ENCODE measurements at places on chromosomes 4 and X.

- no peak for DNase-seq
These were observed 135.8 kb upstream of the NDST3 start for GRCh38 chr4:117898496-117898895.

GRCh38 chrX:53039236-53039635 lies 9.4 kb upstream of the GPR173 start:
- DNase-seq, result no peak

DNA sequence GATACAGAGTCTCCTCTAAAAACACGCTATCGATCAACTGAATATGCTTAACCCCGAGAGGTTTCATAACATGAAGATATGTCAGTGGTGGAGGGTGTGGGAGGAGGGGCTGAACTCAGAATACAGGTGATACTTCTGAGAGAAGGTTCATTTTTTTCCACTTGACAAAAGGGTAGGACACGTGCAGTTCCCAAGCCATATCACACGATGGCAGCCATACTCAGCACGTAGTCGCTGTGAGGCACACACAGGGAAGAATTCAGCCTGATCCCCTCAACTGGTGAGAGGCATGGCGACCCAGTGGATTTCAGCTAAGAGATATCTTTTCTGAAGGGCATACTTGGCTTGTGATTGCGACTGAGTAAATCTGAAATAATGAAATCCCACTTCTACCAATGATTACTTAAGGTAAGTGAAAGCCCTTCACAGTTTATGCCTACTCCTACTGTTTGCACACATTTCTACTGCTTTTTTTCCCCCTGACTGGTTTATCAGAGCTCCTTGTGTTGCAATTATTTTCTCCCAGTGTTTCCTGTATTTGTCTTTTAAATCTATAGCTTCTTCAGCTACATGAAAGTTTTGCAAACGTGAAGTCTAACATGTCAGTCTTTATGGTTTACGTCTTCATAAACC lies 133.1 kb downstream of the CORIN start:
- DNase-seq, result no peak

GRCh38 chrX:120672389-120672788 lies 42.5 kb upstream of the C1GALT1C1 start:
- DNase-seq, result no peak

DNA sequence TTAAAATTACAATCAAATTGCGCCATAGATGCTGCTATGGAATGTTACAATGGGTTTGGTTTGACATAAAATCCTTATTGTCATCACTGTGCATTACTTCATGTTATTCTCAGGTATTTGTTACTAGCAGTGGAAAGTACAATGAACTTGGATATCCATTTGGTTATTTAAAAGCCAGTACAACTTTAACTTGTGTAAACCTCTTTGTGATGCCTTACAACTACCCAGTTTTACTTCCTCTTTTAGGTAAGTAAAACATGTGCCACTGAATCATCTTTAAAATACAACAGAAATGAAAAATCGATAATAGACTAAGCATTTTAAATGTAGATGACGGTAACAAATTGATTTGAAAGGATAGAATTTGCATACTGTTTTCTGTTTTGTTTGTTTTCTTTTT lies 35.6 kb downstream of the INTS6L start:
- no peak for DNase-seq

DNA sequence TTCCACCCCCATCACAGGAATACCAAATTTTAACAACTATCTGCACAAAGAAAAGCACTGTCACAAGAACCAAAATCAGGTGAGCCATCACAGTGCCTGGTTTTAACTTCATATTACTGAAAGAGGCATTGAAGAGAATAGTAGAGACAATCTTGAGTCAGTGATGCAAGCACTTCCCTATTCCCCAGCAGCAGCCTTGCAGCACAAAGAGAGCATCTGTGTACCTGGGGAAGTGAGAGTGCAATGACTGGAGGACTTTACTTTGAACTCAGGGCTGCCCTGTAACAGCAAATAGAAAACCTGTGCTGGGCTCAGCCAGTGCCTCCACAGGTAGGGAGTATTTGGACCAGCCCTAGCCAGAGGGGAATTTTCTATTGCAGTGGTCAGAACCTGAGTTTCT lies 361.8 kb downstream of the TEX13C start:
- no peak for DNase-seq

GRCh38 chr4:77821775-77822174 lies 2.6 kb upstream of the CNOT6L start:
- DNase-seq, result no peak

DNA sequence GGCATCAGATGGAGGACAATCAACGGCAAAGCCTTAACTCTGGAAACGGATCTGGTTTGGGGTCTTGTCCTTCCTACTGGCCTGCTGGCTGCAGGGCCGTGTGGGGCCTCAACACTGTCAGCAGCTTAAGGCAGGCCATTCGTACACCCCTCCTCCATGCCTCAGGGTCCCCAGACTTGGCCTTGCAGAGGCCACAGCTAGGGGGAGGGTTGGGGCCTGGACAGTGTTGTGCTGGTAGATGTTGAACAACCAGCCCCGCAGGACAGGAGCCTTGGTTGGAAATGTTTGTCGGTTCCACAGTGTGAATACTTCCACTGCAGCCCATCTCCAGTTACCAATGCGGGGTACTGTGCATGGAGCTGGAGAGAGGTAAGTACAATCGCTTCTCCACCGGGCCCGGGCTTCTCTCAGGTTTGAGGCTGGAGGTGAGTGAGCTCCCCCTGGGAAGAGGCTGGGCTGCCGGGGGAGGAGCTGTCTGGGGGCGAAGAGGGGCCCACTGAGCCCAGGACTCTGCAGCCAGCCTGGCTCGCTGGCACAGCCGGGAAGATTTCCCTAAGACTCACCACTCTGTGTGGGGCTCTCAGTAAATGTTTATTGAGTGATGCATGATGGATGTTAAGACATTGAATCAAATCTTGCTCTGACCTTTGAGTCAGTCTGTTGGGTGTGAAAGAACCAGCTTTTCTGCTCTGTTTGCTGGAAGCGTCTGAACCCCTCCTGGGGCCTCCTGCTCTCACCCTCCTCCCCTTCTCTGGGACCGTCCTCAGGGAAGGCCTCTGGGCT lies 19.7 kb upstream of the GPR78 start:
- no peak for DNase-seq

- no peak for DNase-seq
These were observed 12.1 kb downstream of the FRG2 start for GRCh38 chr4:190014771-190015537.

DNA sequence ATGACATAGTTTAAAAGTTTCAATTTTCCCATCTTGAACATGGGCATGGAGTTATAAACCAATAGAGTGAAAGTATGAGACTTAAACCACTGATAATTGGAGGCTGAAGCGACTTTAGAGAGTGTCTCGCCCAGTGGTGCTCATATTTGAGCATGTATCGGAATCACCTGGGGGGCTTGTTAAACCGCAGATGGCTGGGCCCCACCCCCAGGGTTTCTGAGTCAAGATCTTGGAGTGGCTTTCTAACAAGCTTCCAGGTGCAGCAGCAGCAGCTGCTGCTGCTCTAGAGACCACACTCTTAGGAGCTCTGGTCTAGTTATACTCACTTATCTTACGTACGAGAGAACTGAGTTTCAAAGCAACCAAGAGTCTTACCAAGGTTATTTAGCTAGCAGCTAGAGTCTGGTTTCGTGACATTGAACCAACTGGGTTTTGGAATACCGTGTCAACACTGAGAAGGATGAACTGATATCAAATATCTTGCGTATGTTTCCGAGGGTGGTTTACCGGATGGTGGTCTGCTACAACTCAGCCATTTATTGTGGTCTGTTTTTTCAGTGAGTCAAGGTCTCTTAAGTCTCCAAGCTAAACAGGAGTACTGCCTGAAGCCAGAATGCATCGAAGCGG lies 5.9 kb downstream of the PHEX start:
- no peak for DNase-seq

DNA sequence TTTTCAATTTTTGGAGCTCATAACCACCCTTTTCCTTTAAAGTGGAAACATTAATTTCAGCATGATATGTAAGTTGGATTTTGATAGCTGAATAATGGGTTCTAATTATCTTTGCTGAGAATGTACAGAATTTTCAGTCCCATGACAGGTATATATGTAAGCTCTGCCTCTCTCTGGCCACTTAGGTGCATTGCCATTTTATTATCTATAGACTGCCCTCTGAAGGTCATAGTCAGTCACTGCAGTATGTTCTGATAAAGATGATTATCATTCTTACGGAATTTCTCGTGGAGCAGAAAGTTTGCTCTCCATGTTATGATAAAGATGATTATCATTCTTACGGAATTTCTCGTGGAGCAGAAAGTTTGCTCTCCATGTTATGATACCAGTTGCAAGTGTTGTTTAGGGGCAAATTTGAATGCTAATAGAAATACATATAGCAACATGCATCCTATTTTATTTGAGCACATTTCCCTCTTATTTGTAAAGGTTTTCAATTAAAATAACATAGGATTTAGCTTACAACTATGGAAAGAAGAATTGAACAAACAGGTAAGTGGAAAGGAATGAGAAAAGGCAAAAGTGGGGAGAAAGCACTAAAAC lies 10.4 kb downstream of the AFP start:
- no peak for DNase-seq

DNA sequence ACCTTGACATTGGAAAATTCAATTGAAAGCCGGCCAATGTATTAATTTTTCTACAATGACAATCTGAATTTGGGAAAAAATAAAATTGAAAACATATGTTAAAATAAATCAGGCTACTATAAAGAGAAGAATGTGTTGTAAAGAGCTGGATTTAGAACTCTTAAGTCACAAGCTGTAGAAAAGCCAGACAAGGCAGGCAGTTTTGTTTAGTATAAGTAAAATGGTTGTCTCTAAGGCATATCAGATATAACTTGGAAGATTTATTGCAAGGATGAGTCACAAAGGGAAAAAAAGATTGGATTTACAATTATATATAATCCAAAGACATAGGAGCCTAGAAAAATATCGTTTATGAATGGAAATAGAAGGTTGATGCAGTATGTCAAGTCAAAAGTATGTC lies 549.1 kb upstream of the EPHA5 start:
- DNase-seq, result no peak

DNA sequence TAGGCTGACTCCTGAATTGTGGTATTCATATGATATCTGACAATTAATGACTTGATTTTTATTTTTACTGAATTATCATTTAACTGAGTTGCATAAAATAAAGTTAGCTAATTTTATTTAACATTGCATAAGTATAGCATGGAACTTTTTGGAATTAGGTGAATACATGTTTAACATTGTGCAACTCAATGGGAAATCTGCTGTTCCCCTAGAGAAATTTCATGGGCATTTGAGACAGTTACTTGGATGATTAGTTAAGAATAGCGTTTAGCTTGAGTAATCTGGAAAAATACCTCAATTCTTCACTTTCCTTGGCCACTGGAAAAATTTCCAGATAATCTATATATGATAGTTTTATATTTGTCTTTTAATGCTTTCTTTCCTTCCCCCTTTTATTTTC lies 42.5 kb downstream of the NPNT start:
- no peak for DNase-seq

- DNase-seq, result no peak
These were observed 111.7 kb upstream of the PDHA2 start for GRCh38 chr4:95728145-95728544.

DNA sequence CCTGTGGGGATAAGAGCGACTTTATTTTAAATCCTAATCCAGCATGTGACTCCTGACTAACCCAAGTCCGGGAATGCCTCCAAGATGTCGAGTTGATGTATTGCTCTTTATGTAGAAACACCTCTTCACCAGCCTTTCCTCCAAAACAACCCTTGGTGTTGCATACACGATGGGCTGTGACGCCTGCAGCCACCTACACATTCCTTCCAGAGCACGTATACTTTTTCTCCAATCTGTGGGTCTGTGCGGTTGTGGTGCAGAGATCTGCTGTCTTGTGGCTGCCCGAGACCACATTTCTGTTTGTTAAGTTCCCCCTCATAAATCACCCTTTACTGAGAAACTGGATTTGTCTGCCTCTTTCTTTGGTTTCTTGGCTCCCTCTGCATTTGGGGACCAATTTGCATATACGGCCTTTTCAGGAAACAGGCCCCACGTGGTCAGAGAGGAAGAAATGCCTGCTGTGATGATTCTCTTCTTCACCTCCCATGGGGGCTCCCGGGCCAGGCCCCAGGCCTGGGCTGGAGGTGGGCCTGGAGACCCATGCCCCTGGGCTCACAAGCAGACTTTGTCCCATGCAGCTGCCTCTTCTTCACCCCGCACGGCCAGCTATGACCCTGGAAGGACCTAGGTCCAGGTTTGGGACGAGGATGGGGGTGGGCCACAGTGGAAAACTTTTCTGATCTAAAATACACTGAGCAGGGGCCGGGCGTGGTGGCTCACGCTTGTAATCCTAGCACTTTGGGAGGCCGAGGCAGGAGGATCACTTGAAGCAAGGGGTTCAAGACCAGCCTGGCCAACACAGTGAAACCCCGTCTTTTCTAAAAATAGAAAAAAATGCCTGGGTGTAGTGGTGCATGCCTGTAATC lies 21.4 kb upstream of the AFAP1 start:
- DNase-seq, result no peak

GRCh38 chr4:185227131-185227551 lies 17.7 kb downstream of the SNX25 start:
- DNase-seq, result no peak

DNA sequence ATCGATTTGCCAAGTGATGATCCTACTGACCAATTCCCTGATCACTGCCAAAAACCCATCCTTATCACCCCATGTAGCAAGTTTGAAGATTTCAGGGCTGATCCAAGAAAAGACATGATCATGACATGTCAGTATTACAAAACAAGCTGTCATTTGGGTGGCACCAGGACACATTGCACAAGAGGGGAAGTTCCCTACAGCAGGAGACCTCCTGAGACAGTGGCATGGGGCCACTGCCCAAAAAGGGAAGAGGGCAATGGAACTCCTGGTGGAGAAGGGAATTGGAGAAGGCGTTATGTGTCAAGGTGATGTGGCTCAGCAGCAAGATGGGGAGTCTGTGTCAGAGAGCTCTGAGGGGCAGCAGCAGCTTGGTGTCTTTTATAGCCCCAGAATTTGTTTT lies 43.4 kb downstream of the ZNF182 start:
- no peak for DNase-seq

DNA sequence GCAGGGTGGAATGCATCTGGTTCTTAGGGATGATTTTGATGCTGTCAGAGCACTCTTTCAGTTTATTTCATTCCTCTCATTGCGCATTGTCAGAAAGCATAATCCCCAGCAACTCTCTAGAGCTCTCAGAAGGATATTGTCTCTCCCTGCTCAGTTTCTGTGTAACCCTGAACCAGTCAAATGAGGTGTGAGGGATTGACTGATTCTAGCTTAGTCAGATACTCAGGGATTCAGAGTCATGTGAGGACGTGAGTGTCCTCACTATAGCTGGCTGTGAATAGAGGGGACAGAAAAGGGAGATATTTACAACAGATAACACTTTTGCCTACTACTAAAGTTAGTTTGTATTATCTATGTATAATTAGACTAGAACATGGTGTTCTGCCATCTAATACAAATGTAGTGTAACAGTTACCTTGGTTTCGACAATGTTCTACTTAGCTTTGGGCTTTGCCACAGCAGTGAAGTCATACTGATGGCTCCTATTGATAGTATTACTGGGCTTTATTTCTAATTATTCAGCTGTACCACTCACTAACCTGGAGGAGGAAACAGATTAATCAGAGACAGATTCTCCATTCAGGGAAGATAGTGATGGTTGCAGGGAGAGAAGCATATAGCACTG lies 19.5 kb downstream of the AP1AR start:
- DNase-seq, result no peak

GRCh38 chrX:41665686-41666085 lies 23.1 kb upstream of the GPR34 start:
- DNase-seq, result no peak

- DNase-seq, result no peak
These were observed 49.6 kb upstream of the RPA4 start for GRCh38 chrX:96834137-96834536.

GRCh38 chrX:153897899-153898298 lies 6.6 kb upstream of the AVPR2 start:
- DNase-seq, result no peak
